ENCODE measurements at places on chromosomes 5 and 9. TPM values are rescaled to one million over a fixed set of nuclear protein-coding genes. Genes with fewer than 3 reads are reported as not detected.

The C9 gene
- total RNA-seq, result not detected

The CA9 gene
- total RNA-seq, result 0.77 TPM

The HK3 gene
- not detected for total RNA-seq

The REXO4 gene
- total RNA-seq, result 16.7 TPM

The INSL4 gene
- total RNA-seq, result not detected

The ORM2 gene
- not detected for total RNA-seq

The PIP5KL1 gene
- total RNA-seq, result 7.9 TPM

The DMGDH gene
- total RNA-seq, result 0.93 TPM

The PHF24 gene
- 1.0 TPM for total RNA-seq

The RC3H2 gene
- total RNA-seq, result 18.9 TPM

The TSTD2 gene
- 10.0 TPM for total RNA-seq

The CCIN gene
- 0.17 TPM for total RNA-seq

The IFNA2 gene
- total RNA-seq, result not detected

The LMX1B gene
- not detected for total RNA-seq

The C9orf50 gene
- not detected for total RNA-seq

The GAS1 gene
- 238 TPM for total RNA-seq

The ANGPTL2 gene
- total RNA-seq, result 63.0 TPM

The OLFML2A gene
- total RNA-seq, result 26.7 TPM

The FNIP1 gene
- total RNA-seq, result 25.0 TPM

The SPATA9 gene
- not detected for total RNA-seq

The IL12B gene
- not detected for total RNA-seq

The FLT4 gene
- 0.12 TPM for total RNA-seq

The GFRA3 gene
- total RNA-seq, result not detected

The C5orf34 gene
- total RNA-seq, result 0.58 TPM

The BOD1 gene
- total RNA-seq, result 63.5 TPM

The FUT7 gene
- not detected for total RNA-seq
